Frontal cortex (tissue), 4 donors: ENCODE measurements at places on chromosomes 2 and 18.

- DNase-seq = no peak
Observed at GRCh38 chr2:241550616-241551580, 7.6 kb upstream of the BOK start.

GRCh38 chr18:48956356-48956755, 5.6 kb upstream of the SMAD7 start:
- no peak for DNase-seq

DNA sequence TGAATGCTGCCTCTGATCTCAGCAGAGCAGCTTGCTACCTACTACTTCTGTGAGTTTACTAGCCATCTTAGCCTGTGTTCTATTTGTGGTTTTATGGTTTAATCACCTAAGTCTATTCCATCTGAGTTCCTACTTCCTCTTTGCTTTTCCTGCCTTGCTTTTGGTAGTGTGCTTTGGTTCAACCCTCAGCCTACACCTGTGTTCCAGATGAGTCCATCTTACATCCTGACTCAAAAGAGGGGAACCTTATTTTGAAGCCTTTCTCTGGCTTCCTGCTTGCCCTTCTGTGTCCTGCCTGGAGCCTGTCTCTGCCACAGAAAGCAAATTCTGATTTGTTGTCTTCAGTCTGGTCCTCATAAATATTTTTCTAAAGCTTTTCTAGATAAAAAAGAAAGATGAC, 530.3 kb upstream of the MEX3C start:
- no peak for DNase-seq

GRCh38 chr2:72347081-72347480, 199.4 kb upstream of the CYP26B1 start:
- DNase-seq = no peak

DNA sequence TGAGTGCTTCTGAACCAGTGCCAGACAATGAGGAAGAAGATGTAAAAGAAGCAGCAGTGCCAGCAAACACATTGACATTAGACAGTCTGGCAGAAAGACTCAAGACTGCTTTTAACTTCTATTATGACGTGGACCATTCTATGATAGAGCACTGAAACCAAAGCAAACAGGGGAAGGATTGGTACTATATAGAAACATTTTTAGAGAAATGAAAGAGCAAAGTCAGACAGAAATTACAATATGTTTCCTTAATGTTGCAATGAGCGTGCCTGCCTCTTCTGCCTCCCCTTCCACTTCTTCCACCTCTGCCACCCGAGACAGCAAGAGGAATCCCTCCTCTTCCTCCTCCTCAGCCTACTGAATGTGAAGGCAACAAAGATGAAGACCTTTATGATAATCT, 39.7 kb downstream of the DHX57 start:
- DNase-seq = no peak

GRCh38 chr2:190879474-190880377, 895 bp upstream of the GLS start:
- no peak for DNase-seq

- no peak for DNase-seq
Observed at GRCh38 chr2:11169333-11169732, 14.1 kb downstream of the SLC66A3 start.

DNA sequence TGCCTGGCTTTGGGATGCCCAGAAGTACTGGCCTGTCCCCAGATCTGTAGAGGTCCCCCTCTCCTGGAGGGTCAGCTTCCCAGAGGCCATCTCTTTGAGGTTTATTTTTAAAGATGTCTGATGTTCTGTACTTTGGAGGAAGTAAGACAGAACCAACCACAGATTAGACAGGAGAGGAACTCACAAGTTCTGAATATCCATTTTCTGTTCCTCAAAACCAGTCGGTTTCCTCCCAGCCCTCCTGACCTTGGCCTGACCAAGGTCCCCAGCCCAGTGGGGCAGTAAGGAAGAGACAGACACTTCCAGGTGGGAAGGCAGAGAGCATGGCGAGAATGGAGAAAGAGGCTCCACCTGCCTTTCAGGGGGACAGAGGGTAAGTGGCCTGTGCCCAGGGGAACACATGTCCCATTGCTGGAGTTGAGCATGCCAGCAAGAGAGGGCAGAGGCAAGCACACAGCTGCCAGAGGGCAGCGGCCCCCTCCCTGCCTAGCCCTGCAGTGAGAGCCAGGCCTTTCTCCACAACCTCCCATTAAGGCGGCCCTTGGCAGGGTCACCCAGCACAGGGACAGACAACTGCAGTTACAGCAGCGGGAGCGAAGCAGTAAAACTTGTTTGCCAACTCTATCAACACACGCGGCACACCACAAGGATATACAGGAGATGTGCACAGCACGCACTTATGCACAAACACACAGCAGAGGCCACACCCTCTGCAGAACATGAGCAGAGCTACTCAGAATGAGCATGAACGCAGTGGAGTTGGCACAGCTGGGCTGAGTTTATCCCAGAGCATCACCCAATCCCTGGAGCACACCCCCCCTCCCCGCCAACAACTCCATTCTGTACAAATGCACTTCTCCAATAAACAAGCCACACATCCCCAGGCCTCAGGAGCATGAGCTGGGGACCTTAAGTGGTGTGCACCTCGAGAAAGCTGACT, 18.5 kb upstream of the SEMA4C start:
- DNase-seq = no peak

GRCh38 chr2:206218796-206219499, 55.5 kb upstream of the ZDBF2 start:
- DNase-seq = no peak

DNA sequence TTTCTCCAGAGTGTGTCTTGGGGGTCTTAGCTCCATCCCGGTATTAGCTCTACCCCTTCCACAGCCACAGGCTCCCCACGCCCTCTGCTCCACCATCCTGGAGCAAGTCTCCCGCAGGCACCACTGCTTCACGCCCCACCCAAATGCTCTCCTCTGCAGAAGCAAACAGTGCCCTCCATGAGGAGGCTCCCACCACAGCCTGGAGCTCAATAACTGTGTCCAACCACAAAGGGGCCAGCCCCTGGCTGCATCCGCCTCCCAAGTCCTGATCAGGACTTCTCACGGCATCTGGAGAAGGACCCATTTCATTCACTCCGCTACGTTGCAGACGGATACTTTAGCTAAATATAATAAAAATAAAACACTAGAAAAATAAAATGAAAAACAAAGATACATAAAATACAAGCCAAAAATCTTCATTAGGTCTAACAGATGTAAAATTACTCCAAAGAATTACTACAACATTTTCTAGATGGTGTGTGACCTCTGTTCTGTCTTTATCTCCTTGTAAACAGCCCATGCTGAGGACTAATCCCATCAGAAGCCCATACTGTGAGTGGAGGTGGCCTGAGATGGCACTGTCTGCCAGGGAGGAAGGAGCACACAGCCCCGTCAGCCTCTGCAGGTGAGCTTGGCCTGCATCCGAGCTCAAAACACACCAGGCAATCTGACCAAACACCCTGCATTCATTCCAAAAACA, 210.8 kb upstream of the RAB6C start:
- DNase-seq = no peak
